ENCODE measurements at places on chromosomes 2 and 18.
A peak's percentile ranks its signal among the peaks of the same experiment; 100 is the strongest.

DNA sequence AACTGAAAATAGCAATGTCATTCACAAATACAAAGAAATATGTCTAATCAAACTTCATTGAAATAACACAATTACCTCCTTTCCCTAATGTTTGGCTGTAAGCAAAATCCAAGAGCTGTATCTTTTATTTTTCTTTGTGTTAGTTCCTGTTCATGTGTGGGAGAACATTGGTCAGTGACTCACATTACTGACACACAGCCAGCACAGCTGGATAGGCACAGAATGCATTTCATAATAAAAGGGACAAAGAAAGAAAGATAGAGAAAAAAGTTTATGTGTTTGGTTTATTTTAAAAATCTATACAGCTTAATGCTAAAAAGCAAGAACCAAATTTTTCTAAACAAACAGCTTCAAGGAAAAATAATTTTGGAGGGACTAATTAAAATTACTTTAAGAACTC, 185.6 kb upstream of the COL3A1 start:
- peak; percentile 89 for DNase-seq

DNA sequence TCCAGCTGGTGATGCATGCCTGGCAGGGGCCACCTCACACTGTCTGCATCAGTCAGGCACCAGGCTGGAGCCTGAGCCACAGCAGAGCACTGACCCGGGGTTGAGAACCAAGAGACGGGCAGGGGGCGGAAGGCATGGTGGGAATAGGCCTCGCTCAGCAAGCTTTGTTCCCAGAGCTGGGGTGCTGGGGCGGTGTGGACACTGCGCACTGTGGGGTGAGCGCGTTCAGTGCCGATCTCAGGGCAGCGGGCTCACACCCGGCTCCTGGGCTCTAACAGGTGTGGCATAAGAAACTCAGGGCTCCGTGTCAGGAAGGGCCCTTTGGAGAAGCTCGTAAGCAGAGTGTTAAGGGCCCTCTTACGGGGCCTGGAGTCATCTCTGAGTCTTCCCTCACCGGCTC, 15.7 kb downstream of the SH3RF3 start:
- no peak for DNase-seq

DNA sequence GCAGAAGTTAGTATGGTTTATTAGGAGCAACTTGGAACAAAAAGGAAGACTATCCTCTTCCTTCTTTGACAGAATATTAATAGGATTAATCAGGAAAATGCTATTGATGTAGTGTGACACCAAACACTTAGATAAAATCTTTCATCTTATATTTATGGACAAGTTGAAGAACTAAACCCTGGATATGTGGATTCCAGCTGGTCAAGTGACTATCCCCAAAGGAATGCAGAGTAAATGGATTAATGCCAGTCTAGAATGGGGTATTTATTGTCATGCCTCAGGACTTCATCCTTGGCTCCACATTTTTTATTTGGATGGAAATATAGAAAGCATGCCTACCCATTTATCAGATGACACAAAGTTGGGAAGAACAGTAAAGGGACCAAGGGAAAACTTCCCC, 124.0 kb upstream of the TTC39C start:
- no peak for DNase-seq

DNA sequence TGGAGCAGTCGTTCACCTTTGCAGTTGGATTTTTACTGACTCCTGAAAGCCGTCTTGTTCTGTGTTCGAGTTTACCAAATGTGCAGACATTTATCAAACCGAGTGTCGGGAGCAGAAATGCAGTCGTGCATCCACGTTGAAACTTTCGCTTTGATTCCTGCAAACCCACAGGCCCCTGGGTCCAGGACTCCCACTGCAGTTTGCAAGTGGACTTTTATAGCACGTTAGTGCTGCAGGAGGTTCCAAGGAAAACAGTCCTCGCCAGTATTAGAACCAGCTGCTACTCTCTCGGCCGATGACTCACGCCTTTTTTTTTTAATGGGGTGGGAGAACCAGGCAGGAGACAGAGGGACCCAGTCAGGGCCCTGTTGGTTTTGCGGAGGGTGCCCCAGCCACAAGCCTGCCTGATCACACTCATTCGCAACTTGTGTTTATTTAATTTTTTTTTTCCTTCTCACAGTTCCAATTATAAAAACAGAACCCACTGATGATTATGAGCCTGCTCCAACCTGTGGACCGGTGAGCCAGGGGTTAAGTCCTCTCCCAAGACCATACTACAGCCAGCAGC, 90.1 kb downstream of the NFATC1 start:
- DNase-seq = peak; percentile 82

DNA sequence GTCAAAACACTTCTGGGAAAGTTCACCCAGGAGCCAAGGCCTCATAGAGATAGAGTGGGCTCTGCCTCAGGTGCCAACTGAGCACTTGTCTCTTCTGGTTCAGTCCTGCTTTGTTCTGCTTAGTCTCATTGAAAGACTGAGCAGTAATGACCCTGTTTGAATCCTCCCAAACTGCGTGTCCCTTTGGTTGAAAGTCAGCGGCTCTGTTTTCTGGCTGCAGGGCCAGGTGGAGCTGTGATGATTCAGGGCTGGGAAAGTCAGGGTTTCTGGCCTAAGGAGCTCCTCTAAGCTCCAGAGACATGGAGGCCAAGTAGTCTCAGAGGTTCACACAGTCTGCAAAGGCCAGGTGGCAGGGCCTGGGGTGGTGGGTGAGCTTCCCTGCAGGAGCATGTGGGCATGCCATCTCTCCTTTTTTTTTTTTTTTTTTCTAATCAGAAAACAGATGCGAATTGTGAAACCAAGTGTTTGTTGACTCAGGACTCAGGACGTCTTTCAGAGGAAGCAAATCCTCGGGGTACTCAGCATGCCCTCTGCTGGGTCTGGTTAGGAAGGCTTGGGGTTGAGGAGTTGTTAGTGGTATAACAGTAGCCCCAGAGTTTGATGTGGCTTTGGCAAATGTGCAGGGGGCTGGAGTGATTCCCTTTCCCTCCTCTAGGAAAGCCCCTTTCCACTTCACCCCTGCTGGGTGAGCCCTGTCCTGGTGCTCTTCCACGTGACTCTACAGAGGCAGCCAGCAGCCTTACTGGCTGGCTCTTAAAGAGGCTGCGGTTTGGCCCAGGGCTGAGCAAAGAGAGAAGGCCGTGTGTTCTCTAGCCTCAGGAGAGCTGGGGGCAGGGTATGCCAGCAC, 38.3 kb downstream of the TMEM17 start:
- DNase-seq = no peak

GRCh38 chr2:98731041-98731893, at the start of gene MGAT4A:
Gene MGAT4A (minus strand): TSS chr2:98731132. CDS start chr2:98726332, 4,800 bp downstream.
- DNase-seq = peak; percentile 75

DNA sequence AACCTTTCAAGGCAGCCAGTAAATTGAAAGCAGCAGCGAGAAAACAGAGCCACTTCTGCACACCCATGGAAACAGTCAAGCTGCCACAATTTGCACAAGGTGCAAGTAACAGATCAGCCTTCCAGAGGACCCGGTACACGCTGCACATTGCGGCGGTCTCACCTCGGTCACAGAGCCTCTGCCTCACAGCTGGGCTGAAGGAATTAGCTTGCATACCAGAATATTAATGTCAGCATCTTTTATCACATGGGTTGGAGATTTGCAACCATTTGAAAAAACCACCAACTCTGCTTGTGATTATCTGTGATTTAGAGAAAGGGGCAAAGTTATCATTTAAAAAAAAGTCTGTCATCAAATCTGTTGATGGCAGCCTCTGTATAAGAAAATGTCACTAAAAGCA, 330.5 kb upstream of the TCF4 start:
- no peak for DNase-seq

- DNase-seq = no peak
Measured at GRCh38 chr2:233473878-233474277, 92.7 kb downstream of the USP40 start.

DNA sequence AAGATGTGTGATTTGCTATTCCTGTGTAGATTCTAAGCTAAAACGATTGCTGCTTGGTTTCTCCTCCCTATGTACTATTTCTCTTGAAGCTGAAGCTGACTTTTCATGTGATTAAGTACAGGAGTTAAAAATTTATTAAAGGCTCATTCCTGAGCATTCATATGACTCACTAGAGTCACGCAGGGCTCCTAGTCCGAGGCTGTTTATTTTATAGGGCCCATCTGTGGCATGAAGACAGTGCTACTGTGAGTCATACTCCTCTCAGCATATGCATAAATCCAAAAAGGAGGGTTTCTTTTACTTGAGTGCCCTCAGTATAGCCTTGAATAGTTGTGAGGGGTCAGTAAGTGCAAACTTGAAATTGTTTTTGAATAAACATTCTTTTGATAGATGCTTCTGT, 378.8 kb downstream of the PTPRM start:
- no peak for DNase-seq

DNA sequence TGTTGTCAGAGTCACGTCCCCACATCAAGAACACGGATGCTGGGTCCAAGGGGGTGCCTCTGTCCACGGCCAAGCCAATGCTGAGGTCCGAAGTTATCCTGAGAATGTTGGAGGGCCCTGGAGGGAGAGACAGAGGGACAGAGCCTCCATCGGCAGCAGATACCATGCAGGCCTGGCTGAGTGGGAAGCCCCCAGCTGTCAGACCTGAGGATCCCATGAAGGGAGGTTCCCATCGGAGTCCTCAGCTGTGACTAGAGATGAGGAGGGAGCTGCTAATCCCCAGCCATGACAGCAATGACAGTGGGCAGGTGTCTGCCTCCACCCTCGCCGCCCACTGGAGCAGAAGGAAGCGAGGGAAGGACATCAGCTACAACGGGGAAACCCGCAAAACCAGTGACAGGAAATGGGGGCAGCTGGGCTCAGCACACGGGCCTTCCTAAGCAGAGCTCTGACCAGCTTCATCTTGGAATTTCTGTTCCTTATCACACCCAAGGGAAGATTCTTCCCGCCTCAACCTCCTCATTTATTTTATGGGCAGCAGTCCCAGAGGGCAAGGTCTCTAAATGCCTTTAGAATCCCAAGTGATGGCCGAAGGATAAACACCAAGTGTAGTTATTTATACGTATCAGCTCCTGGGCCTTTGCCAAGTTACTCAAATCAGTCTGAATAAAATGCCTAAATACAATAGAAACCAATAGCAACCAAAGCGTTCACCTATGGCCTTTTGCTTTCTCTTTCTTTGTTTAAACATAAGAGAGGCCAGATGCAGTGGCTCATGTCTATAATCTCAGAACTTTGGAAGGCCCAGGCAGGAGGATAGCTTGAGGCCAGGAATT, 32.2 kb downstream of the FAM178B start:
- peak; percentile 63 for DNase-seq

DNA sequence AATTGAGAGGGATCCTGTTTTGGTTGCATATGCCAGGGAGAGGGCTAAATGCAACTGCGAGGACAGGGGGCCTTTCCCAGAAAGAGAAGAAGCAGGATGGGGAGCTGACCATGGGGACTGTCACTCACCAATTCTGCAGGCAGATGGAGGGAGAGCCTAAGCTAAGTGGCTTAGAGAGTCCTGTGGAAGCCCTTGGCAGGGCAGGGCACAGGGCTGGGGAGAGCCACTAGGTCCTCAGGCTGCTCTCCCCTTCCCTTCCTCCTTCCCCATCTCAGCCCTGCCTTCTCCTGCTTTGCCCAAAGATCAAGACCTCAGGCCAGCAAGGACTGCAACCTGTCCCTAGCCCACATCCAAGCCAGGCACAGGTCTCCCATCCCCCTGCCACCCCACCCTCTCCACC, 24.4 kb upstream of the CATIP start:
- DNase-seq = no peak

- DNase-seq = no peak
Measured at GRCh38 chr18:28805491-28805890, 628.6 kb upstream of the CDH2 start.

DNA sequence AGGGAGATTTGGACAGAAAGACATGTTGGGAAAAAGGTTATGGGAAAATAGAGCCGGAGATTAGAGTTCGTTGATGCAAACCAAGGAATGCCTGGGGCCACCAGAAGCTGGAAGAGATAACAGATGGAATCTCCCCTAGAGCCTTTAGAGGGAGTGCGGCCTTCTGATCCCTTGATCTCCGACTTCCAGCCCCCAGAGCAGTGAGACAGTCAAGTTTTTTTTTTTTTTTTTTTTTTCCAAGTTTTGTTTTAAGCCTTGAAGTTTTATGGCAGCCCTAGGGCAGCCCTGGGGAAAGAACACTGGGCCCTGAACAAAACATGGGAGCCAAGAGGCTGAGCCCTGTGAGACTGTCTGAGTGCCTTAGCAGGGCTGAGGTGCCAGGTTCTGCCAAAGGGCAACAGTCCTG, 6.5 kb downstream of the DGKD start:
- DNase-seq = no peak

GRCh38 chr2:20728114-20728758, 61.3 kb downstream of the GDF7 start:
- DNase-seq = no peak

DNA sequence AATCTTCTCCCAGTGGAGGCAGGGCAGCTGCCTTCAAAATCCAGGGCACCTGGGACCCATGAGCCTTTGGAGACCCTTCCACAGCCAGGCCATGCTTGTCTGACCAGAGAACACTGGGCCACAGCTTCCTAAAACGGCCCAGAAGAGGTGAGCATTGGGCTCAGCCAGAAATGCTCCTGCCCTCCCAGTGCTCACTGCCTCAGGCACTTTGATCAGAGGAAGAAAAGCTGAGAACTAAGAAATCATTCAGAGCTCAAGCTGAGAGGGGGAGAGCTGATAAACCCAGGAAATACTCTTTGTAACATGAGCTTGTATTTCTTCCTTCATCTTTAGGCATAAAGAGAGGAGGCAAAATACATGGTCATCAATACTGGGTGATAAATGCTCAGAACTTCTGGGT, 365.5 kb upstream of the KLHL29 start:
- no peak for DNase-seq

DNA sequence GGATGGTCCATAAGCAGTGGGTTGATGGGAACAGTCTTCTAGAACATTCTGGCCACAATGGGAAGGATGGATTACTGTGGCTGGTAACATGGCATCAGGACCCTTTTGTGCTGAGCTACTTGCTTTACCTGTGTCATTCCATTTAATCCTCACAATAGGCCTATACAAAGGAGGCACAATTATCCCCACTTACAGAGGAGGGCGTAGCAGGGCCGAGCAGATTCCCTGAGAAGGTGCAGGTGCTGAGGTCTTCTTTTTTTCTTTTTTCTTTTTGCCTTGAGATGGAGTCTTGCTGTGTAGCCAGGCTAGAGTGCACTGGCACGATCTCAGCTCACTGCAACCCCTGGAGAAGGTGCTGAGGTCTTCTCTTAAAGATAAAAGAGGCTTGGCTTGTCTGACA, 6.7 kb upstream of the LRRC30 start:
- no peak for DNase-seq
